ENCODE measurements at places on chromosomes 6 and 20. TPM values are rescaled to one million over a fixed set of nuclear protein-coding genes. Genes with fewer than 3 reads are reported as not detected.

HELZ2 gene
- 19.3 TPM for total RNA-seq

F13A1 gene
- 0.24 TPM for total RNA-seq

TP53TG5 gene
- not detected for total RNA-seq

ARMH2 gene
- total RNA-seq = not detected

PRKN gene
- total RNA-seq = 4.6 TPM

MYCT1 gene
- total RNA-seq = not detected

PRPH2 gene
- not detected for total RNA-seq

SLC2A4RG gene
- 59.7 TPM for total RNA-seq

GGTLC1 gene
- not detected for total RNA-seq

IPCEF1 gene
- total RNA-seq = 0.77 TPM

DYNLT2 gene
- total RNA-seq = 1.8 TPM

DZANK1 gene
- 12.5 TPM for total RNA-seq

SLC44A4 gene
- 17.5 TPM for total RNA-seq

MRS2 gene
- 49.4 TPM for total RNA-seq

GPX5 gene
- not detected for total RNA-seq

JPH2 gene
- 0.24 TPM for total RNA-seq

MLN gene
- not detected for total RNA-seq

SIRPA gene
- 16.2 TPM for total RNA-seq

CAPN11 gene
- not detected for total RNA-seq

KCNS1 gene
- total RNA-seq = 0.07 TPM

CDSN gene
- total RNA-seq = not detected

OOEP gene
- total RNA-seq = not detected

MYL9 gene
- total RNA-seq = 31.0 TPM

PLN gene
- total RNA-seq = 0.55 TPM

PM20D2 gene
- total RNA-seq = 20.0 TPM

FIG4 gene
- total RNA-seq = 30.0 TPM

FAM162B gene
- 2.5 TPM for total RNA-seq

OR2B6 gene
- total RNA-seq = not detected

TNF gene
- total RNA-seq = not detected

DSP gene
- 366 TPM for total RNA-seq

ANKEF1 gene
- 10.9 TPM for total RNA-seq

CCN2 gene
- 33.5 TPM for total RNA-seq

REV3L gene
- total RNA-seq = 40.0 TPM

HLA-DPB1 gene
- total RNA-seq = 17.9 TPM

DPPA5 gene
- not detected for total RNA-seq

VSX1 gene
- not detected for total RNA-seq

MROH8 gene
- total RNA-seq = 5.7 TPM

C6orf132 gene
- total RNA-seq = 11.8 TPM

CFAP206 gene
- 1.2 TPM for total RNA-seq

PGK2 gene
- total RNA-seq = not detected

TMEM244 gene
- total RNA-seq = not detected

NNAT gene
- total RNA-seq = 87.4 TPM

FNDC11 gene
- total RNA-seq = 2.6 TPM

CST7 gene
- total RNA-seq = not detected

ATP6V1G2 gene
- 1.5 TPM for total RNA-seq

AKIRIN2 gene
- 77.8 TPM for total RNA-seq

SASH1 gene
- 41.7 TPM for total RNA-seq

BRPF3 gene
- total RNA-seq = 65.8 TPM

ZNF341 gene
- total RNA-seq = 8.3 TPM

HDAC2 gene
- 289 TPM for total RNA-seq

FAM50B gene
- total RNA-seq = 2.8 TPM

PTP4A1 gene
- 91.3 TPM for total RNA-seq

SCRT2 gene
- not detected for total RNA-seq

ARFGEF3 gene
- total RNA-seq = 28.3 TPM
